ENCODE measurements at places on chromosomes 2 and 18. TPM values are rescaled to one million over a fixed set of nuclear protein-coding genes. Genes with fewer than 3 reads are reported as not detected.

- peak; percentile 46 for DNase-seq
Observed at GRCh38 chr2:179338681-179339080, 74.0 kb upstream of the SESTD1 start.

DNA sequence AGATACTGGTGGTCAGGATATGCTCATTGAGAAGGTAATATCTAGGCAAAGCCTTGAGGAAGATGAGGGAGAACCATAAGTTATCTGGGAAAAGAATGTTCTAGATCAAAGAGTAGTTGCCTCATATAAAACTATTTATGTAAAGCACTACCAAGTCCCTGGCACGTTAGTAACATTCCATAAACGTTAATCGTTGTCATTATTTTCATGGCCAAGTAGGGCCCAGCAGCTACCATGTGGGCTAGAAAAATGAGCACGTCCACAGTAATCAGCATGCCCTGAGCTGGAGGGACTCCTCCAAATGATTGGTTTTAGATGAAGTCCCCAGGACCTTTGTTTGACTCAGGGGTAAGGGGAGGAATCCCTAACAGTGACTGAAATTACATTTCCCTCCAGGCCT lies 32.7 kb upstream of the AFTPH start:
- no peak for DNase-seq

GRCh38 chr2:88400037-88400767 lies 52.3 kb downstream of the FOXI3 start:
- DNase-seq, result no peak

DNA sequence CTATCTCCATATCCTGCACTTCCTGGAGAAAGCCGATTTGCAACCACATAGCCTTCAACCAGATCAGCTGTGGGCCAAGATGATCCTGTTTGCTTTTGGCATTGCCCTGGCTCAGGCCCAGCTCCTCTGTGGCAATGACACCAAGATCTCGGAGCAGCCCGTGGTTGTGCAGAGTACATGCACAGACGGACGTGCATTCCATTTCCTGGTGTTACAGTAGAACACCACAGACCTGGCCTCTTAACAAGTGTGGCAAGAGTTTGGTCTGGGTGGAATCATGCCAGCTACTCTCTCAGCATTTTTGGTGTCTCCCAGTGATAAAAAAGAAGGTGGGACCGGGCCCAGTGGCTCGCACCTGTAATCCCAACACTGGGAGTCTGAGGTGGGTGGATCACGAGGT lies 20.0 kb downstream of the MALT1 start:
- DNase-seq, result no peak

Gene SPDYA
- total RNA-seq, result 0.59 TPM

Gene IL1RL1
- 0.29 TPM for total RNA-seq

Gene ACTR3
- 251 TPM for total RNA-seq
